ENCODE measurements at places on chromosomes 13 and 19.

GRCh38 chr13:57996717-57997116 lies 365.2 kb downstream of the PCDH17 start:
- no peak for DNase-seq

- DNase-seq = no peak
These were observed 12.1 kb downstream of the ZNF561 start for GRCh38 chr19:9608912-9609311.

DNA sequence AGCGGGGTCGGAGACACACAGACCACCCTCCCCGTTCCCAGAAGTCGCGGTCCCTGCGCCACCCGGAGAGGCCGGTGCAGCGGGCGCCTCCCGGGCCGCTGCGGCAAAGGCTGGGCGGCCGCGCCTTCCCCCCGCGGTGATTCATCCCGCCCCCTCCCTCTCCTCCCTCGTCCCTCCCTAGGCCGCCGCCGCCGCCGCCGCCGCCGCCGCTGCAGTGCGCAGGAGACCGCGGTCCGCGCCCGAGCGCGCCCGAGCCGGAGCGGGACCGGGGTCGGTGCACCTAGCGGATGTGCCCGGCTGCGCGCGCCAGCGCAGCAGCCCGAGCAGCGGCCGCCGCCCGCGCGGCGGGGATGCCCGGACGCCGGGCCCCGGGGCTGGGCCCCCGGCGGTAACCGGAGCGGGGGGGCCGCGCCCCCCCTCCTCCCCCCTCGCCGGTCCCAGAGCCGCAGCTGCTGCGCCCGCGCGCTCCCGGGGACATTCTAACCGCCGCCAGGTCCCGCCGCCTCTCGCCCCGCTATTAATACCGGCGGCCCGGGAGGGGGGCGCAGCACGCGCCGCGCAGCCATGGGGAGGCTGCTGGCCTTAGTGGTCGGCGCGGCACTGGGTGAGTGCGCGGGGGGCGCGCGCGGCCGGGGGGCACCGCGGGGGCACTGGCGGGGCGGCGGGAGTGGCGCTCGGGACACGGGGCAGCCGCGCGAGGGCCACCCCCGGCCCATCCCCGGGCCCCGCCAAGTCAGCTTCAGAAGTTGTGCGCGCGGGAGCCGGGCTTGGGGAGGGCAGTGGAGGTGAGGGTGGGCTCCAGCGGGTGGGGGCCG lies at the start of gene SCN1B:
SCN1B (plus strand) TSS at position 214 of the 815 bp plus-strand sequence; CDS start at position 565, 351 bp downstream.
- DNase-seq = peak; percentile 88

DNA sequence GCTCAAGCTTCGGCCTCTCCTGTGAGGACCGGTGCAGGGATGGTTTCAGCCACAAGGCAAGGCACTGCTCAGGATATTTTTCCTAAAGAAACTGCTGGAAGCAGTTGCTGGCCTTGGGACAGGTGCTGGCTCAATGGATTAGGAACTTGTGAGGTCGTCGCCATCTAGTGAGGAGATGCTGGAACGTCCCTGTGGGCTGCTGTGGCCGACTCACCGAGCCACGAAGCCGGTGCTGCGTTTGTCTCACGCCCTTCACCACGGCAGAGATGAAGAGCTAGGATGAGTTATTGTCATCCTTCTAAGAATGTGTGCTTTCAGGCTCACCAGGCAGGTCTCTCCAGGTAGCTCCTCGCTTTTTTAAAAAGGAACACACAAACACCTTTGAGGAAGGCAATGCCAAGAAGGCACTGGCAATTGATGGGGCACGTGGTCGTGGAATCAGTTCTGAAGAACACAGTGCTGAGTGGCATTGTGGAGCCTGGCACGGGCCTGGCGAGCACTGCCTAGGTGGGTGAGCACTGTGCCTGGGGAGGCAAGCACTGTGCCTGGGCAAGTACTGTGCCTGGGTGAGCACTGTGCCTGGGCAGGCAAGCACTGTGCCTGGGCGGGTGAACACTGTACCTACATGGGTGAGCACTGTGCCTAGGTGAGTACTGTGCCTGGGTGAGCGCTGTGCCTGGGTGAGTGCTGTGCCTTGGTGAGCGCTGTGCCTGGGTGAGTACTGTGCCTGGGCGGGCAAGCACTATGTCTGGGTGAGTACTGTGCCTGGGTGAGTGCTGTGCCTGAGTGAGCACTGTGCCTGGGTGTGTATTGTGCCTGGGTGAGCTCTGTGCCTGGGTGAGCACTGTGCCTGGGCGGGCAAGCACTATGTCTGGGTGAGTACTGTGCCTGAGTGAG lies 140.4 kb downstream of the TEX29 start:
- peak; percentile 83 for DNase-seq

GRCh38 chr13:110063490-110064421 lies 243.2 kb downstream of the COL4A1 start:
- DNase-seq = no peak

DNA sequence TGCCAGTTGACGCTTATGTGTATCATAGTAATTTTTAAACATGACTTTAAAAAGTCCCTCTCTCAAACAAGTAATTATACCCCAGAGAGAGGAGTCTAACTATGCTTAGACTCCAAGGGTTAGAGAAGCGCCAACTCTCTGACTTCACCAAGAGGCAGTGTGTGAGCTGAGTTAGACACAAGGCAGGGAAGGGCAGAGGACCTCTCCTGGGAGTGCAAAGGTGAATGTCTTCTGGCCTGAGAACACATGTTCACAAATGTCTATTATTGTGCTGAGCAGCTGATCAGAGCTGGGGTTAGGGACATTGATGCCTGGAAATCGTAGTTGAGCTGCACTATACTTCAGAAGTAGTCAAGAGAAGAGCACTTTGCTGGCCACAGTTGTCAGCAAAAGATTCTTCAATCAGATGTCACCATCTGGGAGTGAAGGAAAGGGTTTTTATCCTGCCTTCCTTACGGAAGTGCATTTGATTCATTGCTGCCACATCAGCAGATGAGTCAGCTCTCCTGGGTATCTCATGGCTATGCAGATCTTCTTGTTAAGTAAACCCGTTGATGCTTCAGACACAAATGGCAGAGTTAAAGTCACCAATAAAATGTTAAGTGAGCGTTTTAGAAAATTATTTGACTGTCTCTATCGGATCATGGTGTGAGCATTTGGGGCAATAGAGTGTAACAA lies 283.2 kb upstream of the ARGLU1 start:
- DNase-seq = no peak

- peak; percentile 69 for DNase-seq
These were observed 507 bp downstream of the ALG5 start for GRCh38 chr13:36998624-36999041.

GRCh38 chr13:110669036-110669435 lies 36.9 kb downstream of the CARS2 start:
- no peak for DNase-seq

- DNase-seq = no peak
These were observed 2.3 kb downstream of the SIGLEC9 start for GRCh38 chr19:51127032-51127431.

DNA sequence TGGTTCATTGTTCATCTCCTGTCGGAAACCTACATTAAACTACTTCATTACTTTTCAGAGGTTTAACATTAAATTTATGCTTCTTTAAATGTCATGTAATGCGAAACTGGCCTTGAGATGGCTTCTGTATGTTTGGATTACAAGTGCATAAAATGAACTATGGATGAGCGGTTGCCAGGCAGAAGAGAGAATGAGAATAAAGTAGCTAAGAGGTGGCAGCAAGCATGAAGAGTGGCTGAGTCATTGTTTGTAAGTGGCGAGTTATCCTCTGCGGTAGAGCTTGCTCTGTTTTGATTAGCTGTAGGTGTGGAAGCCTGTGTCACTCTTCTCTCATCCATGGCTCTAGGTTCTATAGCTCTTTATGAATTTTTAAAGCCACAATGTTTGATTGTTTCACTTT lies 1139.6 kb upstream of the PCDH9 start:
- DNase-seq = no peak

DNA sequence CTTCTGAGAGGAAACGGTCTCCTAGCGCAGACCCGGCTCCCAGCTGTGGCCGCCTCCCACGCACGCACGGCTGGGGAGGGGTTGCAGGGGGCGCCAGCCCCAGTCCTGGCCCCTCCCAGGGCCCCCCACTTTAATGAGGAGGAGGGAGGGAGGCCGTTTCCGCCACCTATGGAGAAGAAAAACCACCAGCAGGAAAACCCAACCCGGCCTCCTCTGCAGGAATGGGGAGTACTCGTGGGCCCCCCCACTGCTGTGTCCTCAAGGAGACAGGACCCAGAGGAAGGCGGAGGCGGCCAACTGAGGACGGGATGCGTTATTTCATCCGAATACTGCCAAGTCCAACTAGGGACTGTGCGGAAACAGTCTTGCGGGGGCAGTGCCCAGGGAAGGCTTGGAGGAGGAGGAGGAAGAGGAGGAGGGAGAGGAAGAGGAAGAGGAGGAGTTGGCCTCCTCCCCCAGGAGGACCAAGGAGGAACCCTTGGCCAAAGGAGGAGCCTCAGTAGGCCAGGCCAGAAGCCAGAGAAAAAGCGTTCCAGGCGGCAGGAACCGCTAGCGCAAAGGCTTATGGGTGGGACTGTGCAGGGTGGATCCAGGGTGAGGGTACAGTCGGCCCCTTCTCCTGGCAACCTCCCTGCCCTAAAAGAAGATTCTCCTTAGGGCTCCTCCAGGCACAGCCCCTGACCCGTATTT lies 3.9 kb upstream of the SSBP4 start:
- no peak for DNase-seq

GRCh38 chr19:45400192-45400591 lies 4.7 kb downstream of the PPP1R13L start:
- peak; percentile 44 for DNase-seq

DNA sequence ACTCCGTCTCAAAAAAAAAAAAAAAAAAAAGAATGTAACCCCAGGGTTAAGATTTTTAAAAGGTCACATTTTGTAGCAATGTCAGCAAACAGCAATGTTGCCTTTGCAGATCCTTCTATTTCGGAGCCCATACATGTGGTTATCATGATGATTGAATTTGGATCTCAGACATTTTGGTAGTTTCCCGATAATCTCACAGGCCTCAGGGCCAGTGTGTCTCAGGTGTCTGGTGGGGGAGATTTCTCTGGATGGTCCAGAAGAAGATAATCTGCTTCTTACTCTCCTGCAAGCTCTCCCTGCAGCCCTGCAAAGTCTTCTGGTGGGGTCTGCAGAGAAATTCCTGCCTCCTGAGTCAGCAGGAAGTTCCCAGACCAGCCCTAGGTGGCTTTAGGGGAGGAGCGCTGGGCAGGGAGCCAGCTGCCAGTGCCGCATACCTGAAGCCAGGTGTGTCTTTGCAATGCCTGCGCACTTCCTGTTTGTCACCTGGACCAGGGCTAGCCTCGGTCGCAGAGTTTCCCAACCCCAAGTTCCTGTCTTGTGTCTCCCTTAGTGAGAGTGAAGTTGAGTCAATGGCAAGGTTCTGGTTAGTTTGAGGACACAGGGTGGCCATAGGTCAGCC lies 1.4 kb downstream of the SH2D3A start:
- peak; percentile 97 for DNase-seq

DNA sequence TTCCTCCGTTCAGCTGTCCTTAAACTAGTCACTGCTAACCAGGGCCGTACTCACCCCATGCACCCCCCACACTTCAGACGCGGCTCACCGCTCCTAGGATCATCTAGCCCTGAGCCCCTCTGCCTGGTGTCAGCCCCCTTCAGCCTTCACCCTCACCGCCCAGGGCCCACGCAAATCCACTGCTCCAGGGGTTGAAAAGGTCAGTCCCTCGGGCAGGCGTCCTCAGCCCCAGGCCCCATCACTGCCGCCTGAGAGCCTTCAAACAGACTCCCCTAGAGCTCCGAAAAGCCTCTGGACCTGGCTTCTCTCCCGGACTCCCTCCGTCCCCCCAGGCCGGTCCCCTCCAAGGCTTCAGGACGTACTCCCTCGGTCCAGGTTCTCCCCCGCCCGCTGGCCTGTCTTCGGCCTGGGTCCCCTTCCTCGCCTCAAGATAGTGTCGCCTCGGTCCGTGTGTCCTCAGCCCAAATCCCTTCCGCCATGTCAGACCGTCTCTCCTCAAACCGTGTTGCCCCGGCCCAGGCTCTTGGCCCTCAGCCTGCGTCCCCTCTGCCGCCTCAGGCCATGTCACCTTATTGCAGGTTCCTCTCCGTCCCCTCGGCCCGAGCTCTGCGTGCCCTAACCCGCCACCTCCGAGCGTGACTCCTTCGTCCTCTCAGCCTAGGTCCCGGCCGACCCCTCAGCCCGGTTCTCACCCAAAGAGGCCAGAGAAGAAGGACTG lies 553 bp downstream of the NAPA start:
- DNase-seq = no peak

- peak; percentile 36 for DNase-seq
These were observed 117.6 kb upstream of the MCF2L start for GRCh38 chr13:112851107-112852038.

DNA sequence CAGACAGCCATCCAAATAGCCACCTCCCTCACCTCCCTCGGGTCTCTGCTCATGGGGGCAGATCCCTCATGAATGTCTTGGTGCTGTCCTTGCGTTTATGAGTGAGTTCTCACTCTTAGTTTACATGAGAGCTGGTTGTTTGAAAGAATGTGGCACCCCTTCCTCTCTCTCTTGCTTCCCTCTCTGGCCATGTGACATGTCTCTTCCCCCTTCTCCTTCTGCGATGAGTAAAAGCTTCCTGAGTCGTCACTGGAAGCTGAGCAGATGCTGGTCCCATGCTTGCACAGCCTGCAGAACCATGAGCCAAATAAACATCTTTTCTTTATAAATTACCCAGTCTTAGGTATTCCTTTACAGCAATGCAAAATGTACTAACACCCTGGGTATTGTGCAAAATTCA lies 208.7 kb downstream of the LACC1 start:
- no peak for DNase-seq

GRCh38 chr13:111468037-111468959 lies 147.9 kb downstream of the TEX29 start:
- DNase-seq = no peak

DNA sequence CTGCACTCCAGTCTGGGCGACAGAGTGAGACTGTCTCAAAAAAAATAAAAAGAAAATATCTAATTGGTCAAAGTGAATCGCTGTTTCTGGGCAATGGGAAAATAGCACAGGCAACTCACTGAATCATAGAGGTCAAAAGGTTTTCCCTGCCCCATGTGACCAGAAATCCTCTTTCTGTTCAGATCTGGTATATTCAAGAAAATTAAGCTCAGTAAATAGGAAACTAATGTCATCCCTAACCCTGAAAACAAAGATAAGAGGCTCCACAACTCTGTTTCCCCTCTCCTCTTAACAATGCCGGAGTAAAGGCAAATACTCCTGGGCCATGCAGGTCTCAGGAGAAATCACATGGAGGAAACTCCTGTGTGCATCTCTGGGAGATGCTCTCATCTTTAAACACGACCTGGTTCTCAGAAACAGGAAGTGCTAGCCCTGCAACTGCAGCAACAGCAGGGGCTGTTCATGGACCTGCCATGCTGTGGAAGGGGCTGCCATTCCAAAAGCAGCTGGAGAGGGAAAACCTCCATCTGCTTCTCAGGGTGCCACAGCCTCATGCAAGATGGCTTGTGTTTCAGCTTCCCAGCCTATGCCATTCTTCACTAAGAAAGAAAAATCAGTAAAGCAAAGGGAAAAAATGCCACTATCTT lies 47.5 kb upstream of the SLC7A9 start:
- no peak for DNase-seq

Measured in endodermal cell (in vitro differentiated cells).